ENCODE measurements at places on chromosomes 12 and 14.

DNA sequence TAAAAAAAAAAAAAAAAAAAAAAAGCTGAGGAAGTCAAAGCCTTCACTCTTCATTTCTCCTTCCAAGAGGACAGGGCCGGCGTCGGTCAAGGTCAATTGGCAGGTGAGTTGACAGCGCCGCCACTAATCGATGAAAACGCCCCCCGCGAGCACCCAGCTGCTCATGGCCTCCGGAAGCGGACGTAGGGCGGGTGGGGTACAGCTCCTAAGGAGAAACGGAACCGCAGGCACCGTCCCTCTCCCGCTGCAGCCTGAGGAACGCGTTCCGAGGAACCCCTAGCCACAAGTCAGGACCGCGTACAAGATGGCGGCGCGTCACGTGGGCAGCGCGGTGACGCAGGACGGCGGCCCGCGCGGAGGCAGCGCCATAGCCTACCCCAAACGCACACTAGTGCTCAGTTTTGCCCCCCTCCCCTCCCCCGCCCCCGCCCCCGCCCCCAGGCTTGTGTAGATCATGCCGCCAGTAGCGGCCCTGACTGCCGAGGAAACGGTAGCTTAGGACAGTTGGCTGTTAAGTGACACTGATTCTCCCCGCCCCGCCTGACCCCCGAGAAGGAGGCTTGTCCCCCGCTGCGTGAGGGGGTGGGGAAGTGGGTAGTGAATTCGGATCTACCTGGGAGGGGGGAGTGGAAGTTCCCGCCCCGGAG lies at the start of gene ATF1:
Gene ATF1, plus strand, starts transcription at position 463 of the 647 bp plus-strand sequence. CDS start 16,045 bp downstream, outside the sequence.
- DNase-seq: peak; percentile 84

- no peak for DNase-seq
Observed at GRCh38 chr12:68121143-68121542, 38.4 kb downstream of the IFNG start.

- no peak for DNase-seq
Observed at GRCh38 chr12:45637706-45638105, 91.8 kb upstream of the ARID2 start.

- DNase-seq: no peak
Observed at GRCh38 chr12:22255097-22255496, 79.4 kb downstream of the ST8SIA1 start.

GRCh38 chr12:122862872-122863701 lies 27.8 kb downstream of the HIP1R start:
- DNase-seq: no peak

- no peak for DNase-seq
Observed at GRCh38 chr12:98294051-98294805, 221.2 kb upstream of the TMPO start.

GRCh38 chr12:15244341-15244740 lies 23.1 kb upstream of the RERG start:
- DNase-seq: no peak

- no peak for DNase-seq
Observed at GRCh38 chr12:32051511-32052211, 55.0 kb upstream of the BICD1 start.

GRCh38 chr14:92747701-92748258 lies 647 bp downstream of the LGMN start:
- DNase-seq: no peak

GRCh38 chr14:26621807-26622560 lies 24.2 kb upstream of the NOVA1 start:
- DNase-seq: no peak

DNA sequence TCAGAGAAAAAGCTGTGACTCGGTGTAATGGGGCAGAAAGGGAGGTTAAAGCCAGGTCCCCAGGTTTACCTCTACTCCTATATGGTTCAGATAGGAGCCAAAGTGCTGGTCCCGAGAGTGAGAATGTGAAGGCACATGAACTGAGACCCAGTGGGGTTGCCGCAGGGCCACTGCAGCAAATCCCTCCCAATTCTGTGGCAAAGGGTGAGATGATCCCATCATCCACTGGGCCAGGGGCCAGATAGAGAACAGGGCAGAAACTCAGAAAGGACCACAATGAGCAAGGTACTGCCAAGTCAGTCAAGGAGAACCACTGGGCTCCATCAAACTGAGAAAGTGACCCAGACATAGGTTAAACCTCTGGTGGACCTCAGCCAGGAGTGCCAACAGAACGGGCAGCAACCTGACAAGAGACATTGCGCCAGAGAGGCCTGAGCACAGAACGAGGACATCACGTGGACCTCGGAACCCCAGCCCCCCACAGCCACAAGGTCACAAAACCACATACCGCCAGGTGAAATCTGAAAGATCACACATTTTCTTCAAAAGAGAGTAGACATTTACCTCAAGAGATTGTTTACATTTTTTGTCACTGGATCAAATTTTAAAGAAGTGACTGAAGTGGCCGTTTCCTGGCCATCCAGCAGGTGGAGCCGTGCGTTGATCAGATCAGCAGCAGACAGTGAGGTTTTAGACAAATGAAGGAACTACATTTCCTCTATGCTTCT lies 20.5 kb upstream of the ITPR2 start:
- DNase-seq: peak; percentile 58

DNA sequence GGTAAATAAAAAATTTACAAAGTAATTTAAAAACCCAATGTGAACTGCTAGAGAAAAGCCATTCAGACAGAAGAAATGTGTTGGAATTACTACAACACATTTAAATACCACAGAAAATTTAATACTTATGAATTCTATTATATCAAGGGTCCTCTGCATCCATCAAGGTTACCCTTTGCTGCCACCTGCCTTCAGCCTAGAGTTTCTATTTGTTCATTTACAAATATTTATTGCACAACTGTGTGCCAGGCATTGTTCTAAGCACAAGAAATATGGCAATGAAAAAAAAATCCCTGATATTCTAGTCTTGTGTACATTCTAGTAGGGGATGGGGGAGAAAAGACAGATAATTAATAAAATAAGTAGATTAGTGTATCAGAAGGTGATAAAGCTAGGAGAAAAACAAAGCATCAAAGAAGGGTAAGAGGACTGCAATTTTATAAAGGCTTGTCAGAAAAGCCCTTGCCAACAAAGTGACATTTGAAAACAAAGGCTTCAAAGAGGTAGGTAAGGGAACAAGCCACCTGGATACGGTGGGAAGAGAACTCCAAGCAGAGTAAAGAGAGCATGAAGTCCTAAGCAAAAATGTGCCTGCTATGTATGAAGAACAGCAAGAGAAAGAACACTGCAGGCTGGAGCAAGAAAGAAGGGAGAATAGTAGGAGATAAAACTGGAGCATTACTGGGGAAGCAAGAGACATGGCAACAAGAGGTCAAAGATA lies 59.1 kb upstream of the SLC6A13 start:
- DNase-seq: no peak

DNA sequence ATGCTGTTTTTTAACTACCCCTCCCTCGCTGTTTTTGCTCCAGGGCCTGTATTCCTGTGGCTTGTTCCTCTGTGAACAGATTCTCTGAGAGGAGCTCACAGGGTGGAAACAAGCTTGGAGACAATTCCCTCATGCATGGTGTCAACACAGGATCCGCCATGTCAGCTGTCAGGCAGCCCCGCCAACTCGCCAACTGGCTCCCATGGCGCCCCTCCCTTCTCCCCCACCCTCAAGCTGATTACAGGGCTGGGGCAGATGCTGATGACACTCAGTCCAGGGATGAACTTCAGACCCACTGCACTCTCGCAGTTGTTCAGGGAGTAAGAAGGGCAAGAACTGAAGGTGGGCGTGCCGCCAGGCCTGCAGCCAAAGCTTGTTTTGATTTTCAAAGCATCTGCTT lies 229.9 kb downstream of the NTF3 start:
- no peak for DNase-seq

DNA sequence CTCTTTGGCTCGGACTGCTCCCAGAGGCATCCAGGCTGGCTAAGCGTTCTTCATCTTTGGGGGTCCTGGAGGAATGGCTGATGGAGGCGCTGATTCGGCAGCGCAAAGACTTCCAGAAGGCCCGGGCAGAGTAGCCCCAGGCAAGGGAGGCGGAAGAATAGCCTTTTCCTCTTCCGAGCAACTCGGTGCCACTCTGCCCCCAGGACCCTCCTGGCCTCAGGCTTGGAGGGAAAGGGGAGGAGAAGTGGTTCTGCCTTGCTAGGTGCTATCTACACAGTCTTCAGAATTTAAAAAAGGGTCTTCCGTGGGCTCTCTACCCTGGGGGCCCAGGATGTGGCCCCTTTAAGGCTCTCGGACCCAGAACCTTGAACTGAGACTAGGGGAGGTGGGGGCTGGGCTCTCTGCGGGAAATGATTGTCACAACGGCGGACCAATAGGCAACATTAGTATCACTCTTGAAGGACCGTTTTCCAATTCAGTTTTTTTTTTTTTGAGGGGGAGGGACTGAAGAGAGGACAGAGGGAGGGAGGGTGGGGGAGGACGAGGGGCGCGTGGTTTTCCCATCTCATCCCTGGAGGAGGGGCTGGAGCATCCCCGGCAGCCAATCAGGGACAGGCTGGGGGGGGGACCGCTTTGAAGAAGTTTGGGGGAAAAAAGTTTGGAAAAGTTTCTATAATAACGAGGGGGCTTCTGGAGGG lies at the start of gene NFATC4:
Gene NFATC4, plus strand, starts transcription at position 671 of the 698 bp plus-strand sequence. CDS start 157 bp downstream, outside the sequence.
- no peak for DNase-seq

- no peak for DNase-seq
Observed at GRCh38 chr12:93632383-93632782, 44.8 kb upstream of the CRADD start.

DNA sequence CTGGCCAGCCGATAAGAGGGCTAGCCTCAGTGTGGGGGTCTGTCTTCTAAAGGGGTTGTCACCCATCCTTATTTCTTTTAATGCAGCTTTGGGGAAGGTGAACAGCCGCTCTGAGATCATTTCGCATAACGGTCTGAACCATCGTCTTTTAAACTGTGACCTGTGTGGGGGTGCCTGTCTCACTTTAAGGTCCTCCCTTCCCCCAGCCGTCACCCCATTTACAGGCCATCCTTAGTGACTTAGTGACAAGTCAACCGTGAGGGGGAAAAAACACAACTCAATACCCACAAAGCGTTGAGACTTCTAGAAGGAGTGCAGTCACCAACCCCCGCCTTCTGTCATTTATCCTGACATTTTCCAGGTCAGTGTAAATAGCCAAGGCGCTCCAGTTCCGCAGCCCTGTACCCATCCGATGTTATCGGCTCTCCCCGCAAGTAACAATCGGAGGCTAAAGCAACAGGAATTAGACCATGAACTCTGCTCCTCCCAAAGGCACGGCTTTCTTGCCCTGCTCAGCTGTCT lies 505 bp upstream of the DENND5B start:
- no peak for DNase-seq

DNA sequence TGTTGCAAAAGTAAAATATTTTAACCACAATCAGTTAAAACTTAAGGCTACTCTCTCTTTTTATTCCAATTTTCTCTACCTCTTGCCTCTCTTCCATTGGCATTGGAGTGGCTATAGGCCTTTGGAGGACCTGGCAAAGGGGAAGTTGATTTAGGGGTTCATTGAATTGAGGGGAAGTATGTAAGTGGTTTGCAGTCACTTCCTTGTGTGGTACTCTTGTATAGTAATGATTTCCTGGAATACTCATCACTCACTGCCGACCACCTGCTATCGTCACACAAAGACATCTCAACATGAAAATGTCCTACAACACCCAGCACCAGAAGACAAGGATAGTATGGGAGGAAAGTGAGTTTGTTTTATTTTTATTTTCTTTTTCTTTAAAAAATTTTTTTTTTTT lies 45.7 kb upstream of the CPM start:
- DNase-seq: no peak

DNA sequence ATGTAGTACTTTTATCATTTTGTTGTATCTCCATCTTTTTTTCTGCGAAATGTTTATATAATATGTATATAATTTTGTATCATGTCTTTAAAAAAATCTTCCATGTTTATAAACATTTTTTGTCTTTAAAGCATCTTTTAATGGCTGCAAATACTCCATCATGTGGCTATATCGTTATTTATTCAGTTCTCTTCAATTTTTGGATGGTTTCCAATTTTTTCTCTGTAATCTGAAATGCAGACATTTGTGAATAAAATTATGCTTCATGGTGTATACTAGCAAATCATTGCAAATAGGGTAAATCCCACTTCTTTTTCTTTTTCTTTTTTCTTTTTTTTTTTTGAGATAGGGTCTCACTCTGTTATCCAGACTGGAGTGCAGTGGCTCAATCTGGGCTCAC lies 54.0 kb downstream of the CPSF2 start:
- DNase-seq: no peak

GRCh38 chr14:58560208-58560607 lies 77.6 kb upstream of the DACT1 start:
- DNase-seq: no peak

- no peak for DNase-seq
Observed at GRCh38 chr14:96581902-96582301, 79.7 kb downstream of the PAPOLA start.

DNA sequence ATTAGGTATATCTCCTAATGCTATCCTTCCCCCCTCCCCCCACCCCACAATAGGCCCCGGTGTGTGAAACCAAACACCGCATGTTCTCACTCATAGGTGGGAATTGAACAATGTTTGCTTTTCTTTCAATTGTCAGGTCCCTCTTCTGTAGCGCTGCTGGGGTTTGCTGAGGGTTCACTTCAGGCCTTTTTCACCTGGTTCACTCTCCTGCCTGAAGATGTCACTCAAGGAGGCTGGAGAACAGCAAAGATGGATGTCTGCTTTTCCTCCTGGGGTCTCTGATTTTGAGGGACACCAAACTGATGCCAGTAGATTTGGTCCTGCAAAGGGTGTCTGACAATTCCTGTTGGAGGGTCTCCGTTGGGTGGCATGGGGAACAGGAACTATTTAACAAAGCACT lies 35.8 kb downstream of the KLRK1 start:
- no peak for DNase-seq

- DNase-seq: no peak
Observed at GRCh38 chr14:101077481-101078074, 174.1 kb upstream of the RTL1 start.

DNA sequence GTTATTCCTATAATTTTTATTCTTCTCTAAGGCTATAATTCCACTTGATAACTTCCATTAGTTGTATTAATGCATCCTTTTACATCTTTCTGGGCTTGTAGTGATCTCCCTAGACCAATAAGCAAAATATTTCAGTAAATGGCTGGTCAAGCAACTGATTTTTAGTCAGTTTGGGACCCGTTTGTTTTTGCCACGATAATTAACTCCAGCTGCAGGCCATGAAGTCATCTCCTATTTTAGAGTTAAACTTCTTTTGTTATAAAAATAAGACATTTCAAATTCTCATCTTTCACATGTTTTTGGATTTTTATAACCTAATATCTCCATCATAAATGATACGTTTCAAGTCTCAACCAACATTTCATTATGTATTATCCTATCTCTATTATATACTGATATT lies 49.4 kb downstream of the MAGOHB start:
- no peak for DNase-seq

DNA sequence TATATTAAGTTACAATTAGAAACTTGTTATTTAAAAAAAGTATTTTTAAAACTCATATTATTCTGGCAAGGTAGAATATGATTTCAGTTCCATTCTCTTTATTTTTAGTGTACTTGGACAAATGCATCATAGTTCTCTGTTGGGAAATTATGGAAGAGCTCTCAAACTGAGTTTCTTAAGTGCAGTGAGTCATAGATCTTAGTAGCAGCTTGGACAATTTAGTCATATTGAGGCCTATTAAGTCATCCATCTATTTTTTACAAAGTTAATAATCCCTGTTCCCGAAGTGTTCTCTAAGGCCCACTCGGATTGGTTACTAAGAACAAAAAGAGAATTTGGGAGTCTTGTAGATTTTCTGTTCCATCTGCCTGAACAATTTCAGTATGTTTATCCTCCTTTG lies 113.9 kb downstream of the ANO4 start:
- no peak for DNase-seq

- no peak for DNase-seq
Observed at GRCh38 chr12:457676-458075, 2.1 kb upstream of the B4GALNT3 start.

All from activated CD4-positive, alpha-beta T cell treated with anti-CD3 and anti-CD28 coated beads for 4 hours (primary cell).